Stimulated activated CD4-positive, alpha-beta T cell treated with anti-CD3 and anti-CD28 coated beads, Interleukin-12 subunit alpha, Interleukin-12 subunit beta, amount 100 ng/mL, for 24 hours (primary cell): ENCODE measurements at places on chromosomes 11 and 22.

DNA sequence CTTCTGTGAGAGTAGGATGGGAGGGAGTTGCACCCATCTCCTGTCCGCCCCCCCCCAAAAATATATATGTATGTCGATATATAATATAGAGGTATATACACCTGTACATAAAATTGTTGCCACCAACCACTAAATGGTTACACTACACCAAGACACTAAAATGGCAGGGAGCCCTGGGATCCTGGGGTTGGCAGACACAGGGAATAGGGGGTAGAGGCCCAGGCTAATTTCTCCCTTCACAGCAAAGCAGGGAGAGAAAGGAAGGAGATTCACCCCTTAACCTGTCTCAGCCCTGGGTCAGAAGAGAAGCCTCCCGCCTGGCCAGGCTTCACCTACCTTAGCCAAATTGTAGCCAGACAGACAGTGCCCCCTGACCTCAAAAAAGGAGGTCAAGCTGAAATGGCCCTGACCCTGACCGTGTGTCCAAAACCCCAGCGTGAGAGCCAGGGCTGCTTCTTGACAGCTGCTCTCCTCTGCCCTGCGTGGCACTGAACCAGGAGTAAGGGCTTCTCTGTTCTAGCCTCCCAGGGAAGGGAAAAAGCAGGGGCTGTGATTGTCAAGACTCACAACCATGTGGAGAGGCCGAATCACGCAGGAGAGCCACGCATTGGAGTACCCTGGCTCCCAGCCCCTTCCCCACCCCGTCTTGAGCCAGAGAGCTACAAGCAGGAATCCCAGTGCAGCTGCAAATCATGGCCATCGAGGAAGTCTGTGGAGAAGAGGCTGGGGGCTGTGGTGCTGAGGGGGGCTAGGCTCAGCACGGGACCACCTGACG lies 40.5 kb downstream of the SGSM3 start:
- DNase-seq = no peak

DNA sequence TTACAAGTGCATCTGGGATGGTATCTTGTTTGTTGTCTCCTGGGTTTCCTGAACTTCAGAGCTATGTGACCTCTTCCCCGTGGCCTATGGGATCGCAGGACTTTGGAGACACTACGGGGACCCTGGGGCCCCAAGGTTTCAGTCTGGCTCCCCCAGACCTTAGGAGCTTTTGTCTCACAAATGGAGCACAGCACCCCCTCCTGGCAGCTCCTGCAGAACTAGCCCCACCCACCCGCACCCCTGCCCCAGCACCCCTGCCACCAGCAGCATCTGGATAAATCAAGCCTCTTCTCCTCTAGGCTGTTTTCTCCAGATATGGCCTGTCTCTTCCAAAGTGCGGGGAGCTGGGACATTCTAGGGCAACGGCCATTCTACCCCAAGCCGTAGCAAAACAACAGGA lies 10.4 kb downstream of the RCOR2 start:
- DNase-seq = peak; percentile 37

GRCh38 chr11:116835042-116835772 lies 2.2 kb downstream of the APOA1 start:
- no peak for DNase-seq

- DNase-seq = no peak
Measured at GRCh38 chr11:7484131-7484530, 1.2 kb upstream of the OLFML1 start.

- peak; percentile 31 for DNase-seq
Measured at GRCh38 chr11:17734986-17735817, 621 bp downstream of the KCNC1 start.

DNA sequence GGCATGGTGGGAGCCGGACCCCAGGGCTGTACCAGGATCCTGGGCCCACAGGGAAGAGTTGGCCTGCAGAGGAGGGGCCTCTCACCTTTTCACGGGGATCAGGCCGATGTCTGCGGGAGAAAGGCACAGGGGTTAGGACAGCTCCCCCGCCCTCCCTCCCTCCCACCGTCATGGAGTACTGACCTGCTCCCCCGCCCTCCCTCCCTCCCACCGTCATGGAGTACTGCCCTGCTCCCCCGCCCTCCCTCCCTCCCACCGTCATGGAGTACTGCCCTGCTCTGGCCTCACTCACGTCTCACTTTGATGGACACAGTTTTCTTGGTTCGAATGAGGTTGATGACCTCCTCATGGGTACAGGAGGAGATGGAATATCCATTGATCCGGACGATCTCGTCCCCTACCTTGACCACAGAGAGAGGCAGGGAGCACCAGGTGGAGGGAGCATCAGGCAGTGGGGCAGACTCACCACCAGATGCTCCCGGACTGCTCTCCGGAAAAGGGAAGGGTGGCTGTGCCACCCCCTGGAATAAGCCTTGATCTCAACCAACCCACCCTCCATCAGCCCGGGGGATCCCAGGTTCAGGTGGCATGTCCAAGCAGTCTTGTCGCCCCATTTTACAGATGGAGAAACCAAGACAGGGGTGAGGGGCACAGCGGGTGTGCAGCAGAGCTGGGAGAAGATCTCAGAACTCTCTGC lies 17.1 kb downstream of the USH1C start:
- DNase-seq = no peak

GRCh38 chr22:50528682-50529415 lies 963 bp downstream of the TYMP start:
- no peak for DNase-seq

DNA sequence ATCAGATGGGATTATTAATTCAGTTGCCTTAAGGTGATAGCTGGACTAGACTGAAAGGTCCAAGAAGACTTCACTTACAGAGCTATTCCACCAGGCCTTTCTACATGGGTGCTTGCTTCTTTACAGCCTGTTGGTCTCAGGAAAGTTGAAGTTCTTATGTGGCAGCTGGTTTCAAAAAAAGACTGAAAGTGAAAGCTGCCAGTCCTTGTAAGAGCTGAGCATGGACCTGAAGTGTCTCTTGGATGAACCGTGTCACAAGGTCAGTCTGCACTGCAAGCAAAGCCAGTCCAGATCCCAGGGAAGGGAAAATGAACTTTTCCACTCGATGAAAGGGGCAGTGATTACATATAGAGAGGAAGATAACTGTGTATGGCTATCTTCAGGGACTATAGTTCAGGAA lies 201.5 kb upstream of the LUZP2 start:
- no peak for DNase-seq

DNA sequence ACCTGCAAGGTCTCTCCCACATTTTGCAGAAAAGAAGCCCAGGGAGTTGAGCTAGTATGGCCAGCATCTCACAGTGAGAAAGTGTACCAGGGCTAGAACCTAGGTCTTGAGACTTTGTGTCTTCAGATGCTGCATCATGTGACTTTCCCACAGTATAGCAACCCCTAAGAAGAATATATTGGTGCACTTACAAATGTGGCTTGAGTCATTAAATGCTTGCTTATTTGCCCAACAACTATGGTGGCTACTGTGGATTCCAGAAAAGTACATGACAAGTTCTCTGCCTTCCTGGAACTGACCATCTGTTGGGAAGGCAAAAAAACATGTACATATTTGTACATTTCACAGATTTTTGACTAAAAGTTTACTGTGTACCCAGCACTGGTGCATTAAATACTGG lies 55.0 kb downstream of the POLD3 start:
- no peak for DNase-seq

- no peak for DNase-seq
Measured at GRCh38 chr11:114396916-114397315, 3.4 kb downstream of the C11orf71 start.

GRCh38 chr11:60836866-60837515 lies 4.9 kb upstream of the CCDC86 start:
- no peak for DNase-seq

GRCh38 chr11:113464416-113464815 lies 10.8 kb downstream of the DRD2 start:
- DNase-seq = no peak

GRCh38 chr11:109791337-109791736 lies 301.9 kb upstream of the ZC3H12C start:
- DNase-seq = no peak

DNA sequence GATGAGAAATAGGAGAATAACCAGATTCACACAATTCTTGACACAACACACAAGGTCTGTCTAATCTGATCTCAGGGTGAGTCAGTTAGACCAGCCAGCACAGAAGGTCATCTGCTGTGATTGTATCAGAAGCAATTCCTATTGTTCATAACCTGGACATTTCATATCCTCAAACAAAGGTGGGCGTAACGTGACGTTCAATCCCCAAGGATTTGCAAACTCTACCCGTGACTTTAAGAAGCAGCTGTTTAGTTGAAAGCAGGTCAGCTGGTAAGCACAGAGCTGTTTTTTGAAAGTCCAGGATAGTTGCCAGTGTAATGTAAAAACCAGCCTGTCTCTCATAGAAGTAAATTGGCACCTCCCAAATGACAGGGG lies 385.1 kb downstream of the DCDC1 start:
- DNase-seq = no peak

DNA sequence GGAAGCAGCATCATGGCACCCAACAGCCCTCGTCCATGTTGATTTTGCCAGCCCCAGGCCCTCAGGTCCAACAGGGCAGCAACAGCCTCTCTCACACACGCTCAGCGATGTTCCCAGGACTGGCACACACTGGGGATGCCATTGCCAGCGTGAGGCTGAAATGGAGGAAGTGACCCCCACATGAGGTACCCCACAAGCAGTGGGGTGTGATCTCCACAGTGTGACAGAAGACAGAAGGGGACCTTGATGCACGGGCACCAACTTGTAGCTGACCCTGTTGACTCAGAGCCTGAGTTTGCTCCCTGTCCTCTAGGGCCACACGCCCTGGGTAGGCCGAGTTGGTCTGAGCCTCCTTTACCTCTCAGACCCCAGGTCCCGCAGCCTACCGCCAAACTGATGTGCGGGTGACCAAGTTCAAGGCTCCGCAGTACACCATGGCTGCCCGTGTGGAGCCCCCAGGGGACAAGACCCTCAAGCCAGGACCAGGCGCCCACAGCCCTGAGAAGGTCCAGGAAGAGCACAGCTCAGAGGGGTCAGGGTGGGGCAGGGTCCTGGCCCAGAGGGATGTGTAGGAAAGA lies 6.2 kb downstream of the SCGB1C1 start:
- no peak for DNase-seq

GRCh38 chr11:87355596-87355995 lies 317.9 kb downstream of the TMEM135 start:
- DNase-seq = no peak

DNA sequence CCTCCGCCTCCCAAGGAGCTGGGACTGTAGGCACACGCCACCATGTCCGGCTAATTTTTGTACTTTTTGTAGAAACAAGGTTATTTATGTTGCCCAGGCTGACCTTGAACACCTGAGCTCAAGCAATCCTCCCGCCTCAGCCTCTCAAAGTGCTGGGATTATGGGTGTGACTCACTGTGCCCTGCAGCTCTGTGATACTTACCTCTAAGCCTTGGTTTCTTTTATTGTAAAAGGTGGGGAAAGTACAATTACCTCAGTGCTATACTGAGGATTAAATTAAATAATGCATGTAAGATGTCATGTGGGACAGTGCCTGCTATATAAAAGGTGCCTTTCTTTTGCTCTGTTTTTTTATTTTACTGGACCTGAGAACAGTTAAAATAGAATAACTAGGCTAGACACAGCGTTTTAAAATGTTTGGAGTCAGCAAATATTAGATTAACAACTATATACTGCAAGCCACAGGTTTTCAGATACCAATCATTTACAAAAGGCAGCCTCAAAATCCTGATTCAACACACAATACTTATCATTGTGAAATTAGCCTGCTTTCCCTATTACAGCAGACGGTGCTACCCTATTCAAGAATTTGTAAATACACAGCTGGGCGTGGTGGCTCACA lies 30.0 kb downstream of the PRR14L start:
- DNase-seq = no peak

DNA sequence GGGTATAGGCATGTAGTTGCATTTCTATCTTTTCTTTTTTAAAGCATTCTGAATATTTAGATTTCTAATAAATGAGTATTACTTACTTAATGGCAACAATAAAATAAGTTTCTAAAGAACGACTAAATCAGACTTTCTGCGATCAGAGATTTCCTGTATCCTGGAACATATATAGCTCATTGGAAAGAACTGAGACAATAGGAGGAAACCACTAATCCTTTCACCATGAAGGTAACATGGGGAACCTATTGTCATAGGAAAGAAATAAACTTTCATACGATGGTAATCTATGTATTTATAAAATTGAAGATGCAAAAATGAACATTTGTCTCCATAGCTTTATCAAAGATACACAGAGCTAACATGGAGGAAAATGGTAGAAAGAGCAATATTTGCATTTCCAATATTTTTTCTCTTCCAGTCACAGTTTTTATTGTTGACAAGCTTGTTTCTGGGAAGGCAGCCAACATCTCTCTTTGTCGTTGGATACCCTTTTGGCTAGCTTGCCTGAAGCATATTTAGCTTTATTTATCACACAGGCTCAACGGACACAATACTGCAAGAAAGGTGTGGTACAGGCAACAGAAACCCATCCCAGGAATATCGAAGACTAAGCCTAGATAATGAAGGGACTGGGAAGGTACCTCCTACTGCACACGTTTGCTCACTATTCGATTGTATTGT lies 293.3 kb upstream of the MPPED2 start:
- DNase-seq = no peak

DNA sequence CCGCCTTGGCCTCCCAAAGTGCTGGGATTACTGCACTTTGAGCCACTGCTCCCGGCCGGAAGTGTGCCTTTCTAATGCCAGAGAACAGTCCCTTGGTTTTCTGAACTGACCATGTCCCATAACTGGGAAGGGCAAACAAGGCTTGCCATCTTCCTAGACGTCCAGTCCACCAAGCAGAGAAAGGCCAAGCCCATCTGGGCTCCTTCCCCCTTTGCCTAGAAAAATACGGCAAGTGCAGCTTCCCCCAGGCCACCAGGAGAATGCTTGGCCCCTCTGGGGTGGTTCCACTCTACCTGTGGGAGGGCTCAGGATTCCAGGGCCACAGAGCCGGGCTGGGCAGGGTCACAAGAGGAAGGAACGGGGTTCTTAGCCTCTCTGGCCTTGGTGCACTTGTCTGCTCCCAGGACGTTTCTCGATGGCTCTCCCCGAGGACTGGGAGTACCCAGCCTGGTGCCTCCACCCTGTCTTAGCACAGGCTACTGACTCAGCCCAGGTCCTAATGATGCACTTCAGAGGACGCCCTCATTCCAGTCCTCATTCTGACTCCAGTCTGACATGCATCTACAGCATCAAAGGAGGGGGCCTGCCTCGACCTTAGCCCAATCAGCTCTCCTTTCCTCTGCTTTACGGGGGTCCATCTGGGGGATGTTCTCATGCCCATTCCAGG lies 1.2 kb downstream of the USP2 start:
- no peak for DNase-seq

- DNase-seq = no peak
Measured at GRCh38 chr11:102920118-102920684, 35.3 kb downstream of the MMP13 start.
